Endodermal cell (in vitro differentiated cells): ENCODE measurements at places on chromosomes 7 and 10. TPM values are rescaled to one million over a fixed set of nuclear protein-coding genes. Genes with fewer than 3 reads are reported as not detected.

DNA sequence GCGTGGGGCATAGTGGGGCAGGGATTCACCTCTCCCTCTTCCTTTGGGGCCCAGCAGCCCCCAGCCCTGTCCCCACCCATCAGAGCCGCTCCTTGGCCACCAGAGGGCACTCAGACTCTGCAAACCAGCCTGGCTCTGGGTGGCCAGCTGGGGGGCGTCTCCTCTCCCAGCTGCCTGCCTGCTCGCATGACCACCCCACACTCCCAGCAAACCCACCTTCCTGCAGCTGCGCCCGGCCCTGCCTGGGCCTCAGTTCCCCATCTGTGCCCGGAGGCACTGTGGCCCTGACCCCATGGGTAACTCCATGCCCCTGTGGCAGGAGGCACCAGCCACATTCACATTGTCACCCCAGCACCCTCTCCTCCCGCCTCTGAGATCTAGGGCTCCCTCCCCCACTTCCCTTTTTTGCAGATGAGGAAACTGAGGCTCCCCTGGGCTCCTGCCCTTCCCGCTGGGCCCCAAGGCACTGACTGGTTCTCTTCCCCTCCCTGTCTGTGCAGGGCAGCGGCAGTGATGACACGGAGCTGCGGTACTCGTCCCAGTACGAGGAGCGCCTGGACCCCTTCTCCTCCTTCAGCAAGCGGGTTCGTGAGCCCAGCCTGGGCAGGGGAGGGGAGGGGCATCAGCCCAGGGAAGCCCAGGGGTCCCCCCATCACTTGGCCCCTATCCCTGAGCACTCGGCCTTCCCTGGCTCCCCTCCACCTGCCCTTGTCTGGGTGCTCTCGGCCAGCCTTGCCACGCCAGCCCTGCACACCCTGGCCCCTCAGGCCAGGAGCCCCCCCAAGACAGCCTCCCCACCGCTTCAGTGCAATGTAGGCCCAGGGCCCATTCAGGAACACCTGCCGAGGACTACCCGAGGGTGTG lies 6.9 kb upstream of the SH2B2 start:
- peak; percentile 91 for DNase-seq

- no peak for DNase-seq
Measured at GRCh38 chr10:62710182-62710581, 94.3 kb upstream of the ADO start.

BTRC gene
- total RNA-seq: 22.4 to 38.2 TPM (median 36.3 TPM) in 3 replicates

- DNase-seq: no peak
Measured at GRCh38 chr7:151936207-151936606, 20.0 kb upstream of the GALNTL5 start.

STAG3 gene
- total RNA-seq: 0.95 to 2.8 TPM (median 1.2 TPM) in 3 replicates

COL17A1 gene
- 2.1 to 2.3 TPM (median 2.2 TPM) in 3 replicates for total RNA-seq

DNA sequence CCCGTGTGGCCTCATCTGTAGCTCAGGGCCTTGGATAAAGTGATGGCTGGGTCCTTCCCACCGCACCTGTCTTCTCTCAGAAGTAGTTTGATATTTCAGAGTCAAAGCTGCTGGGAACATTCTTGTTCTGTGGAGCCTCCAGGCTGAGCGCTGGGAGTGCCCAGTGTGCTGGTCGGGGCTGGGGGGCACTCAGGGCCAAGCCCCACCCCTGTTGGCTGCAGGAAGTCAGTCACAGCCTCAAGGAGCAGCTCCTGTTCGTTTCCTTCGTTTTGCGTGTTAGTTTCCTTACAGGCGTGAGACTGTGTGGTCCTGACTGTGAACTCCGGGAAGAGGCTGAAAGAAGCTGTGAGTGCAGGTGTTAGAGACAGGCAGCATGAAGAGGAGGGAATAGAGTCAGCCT lies 33.2 kb downstream of the POR start:
- DNase-seq: no peak

DNMBP gene
- total RNA-seq: 72.6 to 87.0 TPM (median 85.4 TPM) in 3 replicates
